Activated CD4-positive, alpha-beta T cell treated with anti-CD3 and anti-CD28 coated beads, Interleukin-2, amount 50 U/mL, for 4 hours (primary cell): ENCODE measurements at places on chromosomes 16 and 17.

GRCh38 chr16:69706256-69706974, 19.9 kb downstream of the NQO1 start:
- no peak for DNase-seq

DNA sequence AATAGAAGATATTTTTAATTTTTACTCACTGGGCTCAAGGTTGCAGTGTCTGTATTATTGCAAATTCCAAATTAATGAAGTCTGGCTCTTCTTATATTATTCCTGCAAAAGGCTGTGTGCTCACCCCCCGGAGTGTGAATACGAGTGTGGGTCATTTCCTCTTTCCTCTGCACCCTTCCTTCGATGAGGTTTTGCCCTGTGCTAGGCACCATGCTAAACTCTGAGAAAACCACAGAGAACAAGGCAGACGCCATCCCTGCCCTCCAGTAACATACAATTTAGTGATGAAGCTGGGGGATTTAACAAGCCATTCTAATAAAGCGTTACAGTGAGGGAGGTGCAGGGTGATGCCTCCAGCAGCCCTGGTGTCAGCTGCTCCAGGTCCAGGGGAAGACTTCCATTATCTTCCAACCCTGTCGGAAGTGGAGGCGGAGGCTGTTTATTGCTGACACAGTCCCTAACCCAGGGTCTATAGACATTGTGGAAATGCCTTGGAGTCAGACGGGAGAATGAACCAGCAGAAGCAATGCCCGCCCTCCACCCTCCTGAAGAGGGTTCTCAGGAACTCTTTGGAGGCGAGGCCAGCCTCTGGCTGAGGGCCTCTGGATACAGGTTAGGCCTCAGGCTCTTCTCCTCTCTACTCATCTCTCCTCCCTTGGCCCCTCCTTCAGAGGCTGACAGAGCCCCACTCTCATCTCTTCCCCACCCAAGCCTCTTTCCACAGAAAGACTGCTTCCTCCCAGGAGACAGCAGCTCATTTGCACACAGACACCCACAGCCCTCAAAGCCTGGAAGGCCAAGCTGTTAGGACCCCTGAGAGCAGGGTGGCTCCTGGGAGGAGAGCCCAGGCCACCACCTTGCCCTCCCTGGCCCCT, 2.0 kb upstream of the ACE start:
- no peak for DNase-seq

DNA sequence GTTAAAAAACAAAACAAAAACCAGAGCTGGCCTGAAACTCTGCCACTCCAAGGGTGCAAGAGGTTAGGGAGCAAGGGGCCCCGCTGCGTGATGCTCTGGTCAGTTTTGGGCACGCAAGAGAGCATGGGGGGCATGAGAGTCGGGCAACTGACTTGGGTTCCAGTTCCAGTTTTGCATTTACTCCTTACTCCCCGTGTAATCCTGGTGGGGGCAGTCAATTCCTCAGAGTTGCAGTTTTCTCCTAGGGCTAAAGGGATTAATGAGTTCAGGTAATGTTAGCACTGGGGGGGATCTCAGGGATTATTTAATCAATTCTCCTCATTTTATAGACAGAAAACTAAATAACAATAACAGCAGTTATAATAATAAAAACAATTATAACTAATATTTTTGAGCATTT, 72.9 kb upstream of the PMFBP1 start:
- DNase-seq: no peak

- no peak for DNase-seq
These were observed 56.3 kb downstream of the COX10 start for GRCh38 chr17:14125518-14126137.

DNA sequence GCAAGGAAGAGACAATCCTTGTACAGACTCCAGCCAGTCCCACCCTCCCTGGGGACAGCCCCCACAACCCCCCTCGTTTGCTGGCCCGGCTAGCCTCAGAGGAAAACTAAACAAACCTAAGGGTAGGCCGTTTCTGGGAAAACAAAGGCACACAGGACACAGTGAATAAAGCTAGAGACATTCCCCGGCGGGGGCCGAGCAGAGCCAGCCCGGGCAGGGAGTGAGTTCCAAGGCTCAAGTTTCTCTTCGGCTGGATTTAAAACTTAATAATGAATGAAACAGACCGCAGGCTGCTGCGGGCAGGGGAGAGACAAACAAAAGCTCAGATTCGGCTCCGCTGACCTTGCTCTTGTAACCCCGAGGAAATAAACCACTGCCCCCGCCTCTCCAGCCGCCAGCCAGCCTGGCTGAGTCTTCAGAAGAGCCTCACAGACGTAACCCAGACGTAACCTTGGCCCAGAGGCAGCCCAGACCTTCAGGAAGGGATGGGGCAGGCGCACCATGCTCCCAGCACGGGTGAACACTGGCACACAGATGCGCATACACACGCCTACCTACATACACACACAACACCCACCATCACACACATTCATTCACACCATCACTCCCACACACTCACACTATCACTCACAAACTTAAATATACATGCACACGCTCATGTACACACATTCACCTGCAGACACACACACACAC, 216.0 kb downstream of the ZNF423 start:
- no peak for DNase-seq

- DNase-seq: no peak
These were observed 53.9 kb downstream of the BANP start for GRCh38 chr16:88005181-88005581.

DNA sequence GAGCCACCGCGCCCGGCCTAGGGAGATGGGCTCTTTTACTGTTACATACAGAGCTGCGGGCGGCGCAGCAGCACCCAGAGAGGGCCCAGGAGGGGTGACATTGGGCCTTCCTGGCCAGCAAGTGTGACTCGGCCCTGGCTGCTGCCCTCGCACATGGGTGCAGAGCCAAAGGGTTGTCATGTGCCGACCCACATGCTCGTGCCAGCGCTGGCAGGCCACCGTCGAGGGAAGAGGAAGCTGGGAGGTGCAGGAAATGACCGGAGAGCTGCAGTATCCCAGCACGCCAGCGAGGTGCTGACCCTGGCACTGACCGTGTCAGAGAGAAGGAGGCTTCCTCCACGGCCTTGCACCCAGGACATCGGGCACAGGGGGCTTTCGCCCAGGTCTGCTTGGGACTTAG, 8.0 kb downstream of the ENDOV start:
- DNase-seq: no peak

- DNase-seq: no peak
These were observed 578.7 kb upstream of the CDH11 start for GRCh38 chr16:65700596-65700995.

GRCh38 chr17:39080421-39081078, 70.9 kb downstream of the PLXDC1 start:
- no peak for DNase-seq

DNA sequence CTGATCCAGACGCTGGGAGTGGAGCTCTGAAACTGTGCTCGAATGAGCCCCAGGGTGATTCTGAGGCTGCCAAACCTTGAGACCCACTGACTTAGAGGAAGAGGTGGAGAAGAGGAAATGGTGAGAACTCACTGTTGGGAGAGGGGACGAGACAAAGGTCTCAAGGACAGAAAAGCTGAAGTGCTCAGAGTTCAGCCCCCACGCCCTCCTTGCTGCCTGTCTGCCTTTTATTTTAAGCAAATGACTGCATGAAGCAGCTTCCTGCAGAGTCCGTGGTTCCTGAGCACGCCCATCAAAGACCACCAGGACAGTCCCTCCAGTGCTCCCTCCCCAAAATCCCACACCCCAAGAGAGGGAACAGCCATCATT, 20.4 kb downstream of the COTL1 start:
- no peak for DNase-seq

DNA sequence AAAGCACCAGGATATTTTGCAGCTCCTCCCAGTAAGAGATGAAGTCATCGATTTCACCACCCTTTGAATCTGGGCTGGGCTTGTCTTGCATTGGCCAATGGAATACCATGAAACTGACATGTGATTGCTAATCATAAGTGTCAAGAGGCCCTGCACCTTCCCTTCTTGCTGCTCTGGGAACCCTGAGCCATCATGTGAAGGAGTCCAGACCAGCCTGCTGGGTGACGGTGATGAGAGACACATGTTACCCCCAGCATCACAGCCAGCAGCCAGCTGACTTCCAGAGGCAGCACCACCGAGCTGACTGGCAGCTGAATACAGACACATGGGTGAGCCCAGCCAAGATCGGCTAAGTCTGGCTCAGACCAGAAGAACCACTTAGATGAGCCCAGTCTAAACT, 43.6 kb upstream of the CACNG4 start:
- no peak for DNase-seq
